ENCODE measurements at places on chromosomes 1 and 21. TPM values are rescaled to one million over a fixed set of nuclear protein-coding genes. Genes with fewer than 3 reads are reported as not detected.

The MNDA gene
- 16.3 TPM for polyA plus RNA-seq

The DYNLT5 gene
- not detected for polyA plus RNA-seq

The CRYAA gene
- not detected for polyA plus RNA-seq

The GBP7 gene
- polyA plus RNA-seq = not detected

The AMPD1 gene
- not detected for polyA plus RNA-seq

The KRTAP12-2 gene
- polyA plus RNA-seq = not detected

The HES3 gene
- polyA plus RNA-seq = not detected

The CD101 gene
- polyA plus RNA-seq = 3.6 TPM

The RGS8 gene
- not detected for polyA plus RNA-seq
